COR-L47 (cell line): ENCODE measurements at places on chromosomes 7 and 10.

DNA sequence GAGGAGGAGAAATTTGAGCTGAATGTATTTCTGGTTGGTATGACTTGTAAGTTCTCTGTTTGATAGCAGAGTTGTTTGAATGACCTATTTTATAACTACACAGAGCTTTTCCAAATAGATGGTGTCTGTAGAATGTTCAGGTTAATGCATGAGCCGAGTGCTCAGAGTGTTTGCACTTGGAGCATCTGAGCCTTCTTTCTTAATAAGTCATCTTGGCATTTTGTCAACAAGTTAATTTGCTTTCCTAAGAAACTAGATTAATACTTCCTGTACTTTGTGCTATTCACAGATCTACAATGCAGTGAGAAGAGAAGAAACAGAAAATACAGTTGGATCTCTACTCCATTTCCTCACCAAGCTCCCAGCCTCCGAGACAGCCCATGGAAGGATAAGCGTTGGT is 138.2 kb downstream of the PLCE1 start:
- no peak for DNase-seq

- no peak for DNase-seq
Measured at GRCh38 chr10:128027822-128028507, 98.3 kb downstream of the MKI67 start.

GRCh38 chr7:66307591-66308215 is 102.6 kb downstream of the TPST1 start:
- DNase-seq: no peak

- DNase-seq: peak; percentile 67
Measured at GRCh38 chr7:108454674-108455550, 1.3 kb downstream of the NRCAM start.

DNA sequence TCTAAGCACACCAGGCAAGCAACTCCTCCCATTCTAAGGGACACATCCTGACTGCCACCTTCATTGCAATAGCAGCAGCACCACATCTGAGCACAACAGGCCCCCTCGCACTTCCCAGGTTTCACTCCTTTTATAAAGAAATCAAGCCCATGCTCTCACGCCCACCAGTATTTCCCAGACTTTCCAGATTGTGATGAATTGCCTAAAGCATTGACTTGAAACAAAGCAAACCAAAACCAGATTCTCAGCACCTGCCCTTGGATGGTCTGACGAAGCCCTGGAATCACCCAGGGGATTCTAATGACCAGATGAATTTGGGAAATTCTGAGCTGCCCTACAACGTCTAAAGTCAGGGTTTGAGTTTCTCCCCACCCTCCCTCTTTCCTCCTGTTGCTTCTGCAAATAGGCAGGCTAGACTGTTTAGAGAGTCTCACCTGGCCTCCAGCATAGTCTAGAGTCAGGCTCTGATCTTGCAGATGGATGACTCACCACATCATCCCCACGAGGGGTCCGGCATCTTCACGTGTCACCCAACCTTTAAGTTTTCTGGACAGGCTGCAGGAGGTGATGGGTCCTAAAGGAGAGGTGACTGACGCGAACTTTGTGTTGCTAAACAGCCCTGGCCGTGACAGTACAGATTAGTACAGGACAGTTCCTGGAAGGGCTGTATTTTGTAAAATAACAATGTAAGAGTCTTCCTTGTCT is 198.0 kb downstream of the SKIDA1 start:
- DNase-seq: no peak

GRCh38 chr7:83148776-83149175 is 13.9 kb downstream of the PCLO start:
- DNase-seq: no peak

GRCh38 chr7:46558482-46559193 is 637.6 kb upstream of the IGFBP3 start:
- no peak for DNase-seq

DNA sequence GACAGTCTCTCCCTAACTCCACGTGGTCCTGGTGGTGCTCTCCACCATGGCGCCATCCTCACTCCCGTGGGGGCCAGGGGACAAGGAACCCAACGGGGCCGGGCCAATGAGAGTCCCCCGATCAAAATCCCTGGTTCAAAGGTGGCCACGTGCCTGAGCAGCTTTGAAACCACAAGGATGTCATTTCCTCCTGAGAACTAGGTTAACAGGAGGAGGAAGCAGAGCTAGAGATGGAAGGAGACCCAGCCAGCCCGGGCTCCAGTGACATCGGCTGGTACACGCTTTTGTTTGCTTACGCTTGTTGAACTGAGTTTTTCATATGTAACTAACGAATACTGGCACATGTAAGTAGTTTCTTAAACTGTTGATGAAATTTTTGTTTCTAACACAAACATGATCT is 61.7 kb downstream of the PRPF18 start:
- no peak for DNase-seq

GRCh38 chr7:80145780-80146422 is 11.3 kb downstream of the GNAI1 start:
- DNase-seq: no peak

DNA sequence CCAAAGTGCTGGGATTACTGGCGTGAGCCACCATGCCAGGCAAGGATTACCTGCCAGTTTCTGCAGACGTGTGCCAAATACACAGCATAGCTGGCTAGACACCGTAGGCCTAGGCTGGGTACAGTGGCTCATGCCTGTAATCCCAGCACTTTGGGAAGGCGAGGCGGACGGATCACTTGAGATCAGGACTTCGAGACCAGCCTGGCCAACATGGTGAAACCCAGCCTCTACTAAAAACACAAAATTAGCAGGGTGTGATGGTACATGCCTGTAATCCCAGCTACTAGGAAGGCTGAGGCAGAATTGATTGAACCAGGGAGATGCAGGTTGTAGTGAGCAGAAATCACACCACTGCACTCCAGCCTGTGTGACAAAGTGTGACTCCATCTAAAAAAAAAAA is 868 bp downstream of the RFC2 start:
- DNase-seq: no peak

DNA sequence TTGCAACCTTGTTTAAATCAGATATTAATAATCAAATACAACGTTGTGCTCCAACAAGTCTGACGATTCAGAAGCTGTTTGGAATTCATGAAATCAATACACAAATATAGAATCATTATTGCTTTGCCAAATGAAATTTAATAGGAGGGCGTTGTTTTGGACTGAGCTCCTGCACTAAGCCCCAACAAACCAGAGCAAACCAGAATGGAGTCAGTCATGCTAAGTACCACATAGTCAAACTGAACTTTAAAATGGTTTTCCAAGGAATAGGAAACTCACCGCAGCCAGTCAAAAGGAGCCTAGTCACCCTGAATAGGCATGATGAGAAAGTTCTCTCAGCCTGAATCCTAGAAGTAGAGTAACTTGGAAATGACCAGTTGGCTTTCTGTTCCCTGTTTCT is 53.7 kb downstream of the HACD1 start:
- no peak for DNase-seq

DNA sequence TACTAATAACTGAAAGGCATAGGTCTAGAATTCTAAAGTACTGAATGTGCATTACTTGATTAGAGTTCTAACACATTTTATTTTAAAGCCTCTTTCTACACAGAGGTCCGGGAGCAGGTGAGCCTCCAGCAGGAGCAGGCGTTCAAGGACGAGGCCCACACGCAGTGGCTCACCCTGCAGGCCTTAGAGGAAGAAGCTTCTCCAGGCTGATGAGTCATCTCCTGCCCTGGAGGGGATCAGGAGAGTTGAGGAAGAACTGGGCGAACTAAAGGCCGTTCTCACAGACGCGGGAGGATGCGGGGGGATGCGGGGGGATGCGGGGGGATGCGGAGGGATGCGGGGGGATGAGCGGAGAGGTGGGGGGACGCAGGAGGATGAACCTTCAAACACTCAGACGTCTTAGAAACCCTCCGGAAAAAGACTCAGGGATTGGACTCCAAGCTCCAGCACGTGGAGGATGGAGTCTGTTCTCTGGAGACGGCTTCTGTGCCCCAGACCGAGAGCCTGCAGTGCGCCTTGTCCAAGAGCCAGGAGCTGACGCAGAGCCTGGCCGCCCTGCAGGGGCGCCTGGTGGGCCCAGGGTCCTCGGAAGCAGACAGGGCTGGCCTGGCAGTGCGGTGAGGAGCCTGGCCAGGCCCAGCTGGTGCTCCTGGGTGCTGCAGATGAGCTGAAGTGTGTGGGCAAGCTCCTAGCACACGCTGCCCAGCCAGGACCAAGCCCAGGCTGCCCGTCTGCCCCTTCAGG is 433.7 kb upstream of the TPK1 start:
- DNase-seq: no peak

- no peak for DNase-seq
Measured at GRCh38 chr7:132655131-132655727, 79.0 kb upstream of the PLXNA4 start.

DNA sequence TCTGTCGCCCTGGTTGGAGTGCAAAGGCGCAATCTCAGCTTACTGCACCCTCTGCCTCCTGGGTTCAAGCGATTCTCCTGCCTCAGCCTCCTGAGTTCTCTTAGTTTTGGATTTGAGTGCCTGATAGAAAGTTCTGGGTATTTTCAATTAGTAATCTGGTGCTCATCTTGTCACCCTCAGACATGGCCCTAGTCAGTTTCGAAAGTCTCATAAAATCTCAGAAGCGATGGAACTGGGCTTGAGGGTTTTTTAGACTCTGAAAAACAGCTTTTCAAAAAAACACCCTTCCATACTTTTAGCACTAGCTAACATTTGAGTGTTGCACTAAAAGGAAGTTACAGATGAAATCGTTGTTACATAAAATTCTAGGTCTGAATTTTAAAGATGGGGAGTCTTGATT is 9.4 kb upstream of the PIP4K2A start:
- no peak for DNase-seq

DNA sequence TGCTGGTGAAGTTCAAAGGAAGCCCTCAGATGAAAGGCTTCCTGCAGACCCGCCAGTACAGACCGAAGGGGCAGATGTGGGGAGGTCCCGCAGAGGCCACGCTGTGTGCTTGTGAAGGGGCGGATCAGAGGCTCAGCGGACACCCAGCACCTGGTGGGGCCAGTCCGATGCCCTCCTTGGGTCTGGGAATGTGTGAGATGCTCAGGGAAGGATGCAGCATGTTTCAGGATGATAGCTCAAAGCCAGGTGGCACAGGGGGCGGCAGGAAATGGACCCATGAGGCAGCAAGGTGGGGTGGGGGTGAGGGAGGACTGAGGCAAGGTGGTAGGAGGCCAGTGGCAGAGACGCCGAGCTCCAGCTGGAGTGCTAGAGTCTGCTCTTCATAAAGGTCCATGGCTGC is 27.9 kb upstream of the HSPA12A start:
- DNase-seq: no peak

- DNase-seq: no peak
Measured at GRCh38 chr7:43642897-43643630, 60.2 kb downstream of the STK17A start.

DNA sequence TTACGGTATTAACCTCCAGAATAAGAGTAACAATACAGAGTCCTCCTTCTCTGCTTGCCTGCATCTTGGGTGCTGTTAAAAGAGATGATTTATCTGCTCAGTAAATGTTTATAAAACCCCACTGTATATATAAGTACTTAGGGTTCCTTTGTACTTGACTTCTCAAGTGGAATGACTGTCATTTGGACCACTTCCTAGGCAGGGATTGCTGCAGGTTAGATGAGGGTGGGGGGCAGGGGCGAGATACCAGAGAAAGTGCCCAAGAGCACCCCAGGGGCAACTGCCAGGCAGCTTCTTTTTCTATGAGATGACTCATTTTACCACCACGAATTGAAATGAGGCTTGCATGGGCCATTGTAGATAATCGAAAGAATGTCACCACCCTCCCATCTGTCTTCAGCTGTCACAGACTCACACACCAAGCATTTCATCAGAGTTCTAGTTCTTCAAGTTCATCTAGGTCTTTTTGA is 421.9 kb upstream of the GALNT17 start:
- no peak for DNase-seq

- no peak for DNase-seq
Measured at GRCh38 chr10:70836319-70836718, 20.6 kb downstream of the SGPL1 start.

GRCh38 chr7:106731187-106731586 is 70.2 kb upstream of the CCDC71L start:
- DNase-seq: peak; percentile 11

GRCh38 chr10:123379156-123379555 is 225.0 kb downstream of the BUB3 start:
- no peak for DNase-seq

- no peak for DNase-seq
Measured at GRCh38 chr10:4848356-4849041, 22.5 kb downstream of the AKR1E2 start.

GRCh38 chr7:137484326-137484725 is 140.8 kb upstream of the PTN start:
- DNase-seq: no peak

DNA sequence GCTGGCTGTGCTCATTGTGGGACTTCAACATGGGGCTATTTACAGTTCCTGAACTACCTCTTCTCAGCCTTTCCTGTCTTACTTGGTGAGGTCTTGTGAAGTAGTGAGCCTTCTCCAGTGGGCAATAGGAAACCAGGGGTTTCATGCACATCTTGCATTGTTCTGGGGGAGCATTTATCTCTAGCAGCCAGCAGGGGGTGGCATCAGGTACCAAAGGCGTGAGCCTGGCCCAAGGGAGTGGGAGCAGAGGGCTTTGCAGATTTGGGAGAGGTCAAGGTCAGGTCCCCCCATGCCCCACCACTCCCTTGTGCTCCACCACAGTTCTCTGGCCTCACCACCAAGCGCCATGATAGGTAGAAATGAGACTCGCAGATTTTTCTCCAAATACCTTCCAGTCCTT is 85.4 kb upstream of the NPTX2 start:
- DNase-seq: no peak

GRCh38 chr10:125221716-125222115 is 61.4 kb upstream of the CTBP2 start:
- DNase-seq: no peak

- DNase-seq: no peak
Measured at GRCh38 chr7:78173666-78174065, 375.1 kb downstream of the PHTF2 start.
